ENCODE measurements at places on chromosomes 13 and 19.

GRCh38 chr13:98353750-98354149, 176.7 kb upstream of the RNF113B start:
- no peak for DNase-seq

DNA sequence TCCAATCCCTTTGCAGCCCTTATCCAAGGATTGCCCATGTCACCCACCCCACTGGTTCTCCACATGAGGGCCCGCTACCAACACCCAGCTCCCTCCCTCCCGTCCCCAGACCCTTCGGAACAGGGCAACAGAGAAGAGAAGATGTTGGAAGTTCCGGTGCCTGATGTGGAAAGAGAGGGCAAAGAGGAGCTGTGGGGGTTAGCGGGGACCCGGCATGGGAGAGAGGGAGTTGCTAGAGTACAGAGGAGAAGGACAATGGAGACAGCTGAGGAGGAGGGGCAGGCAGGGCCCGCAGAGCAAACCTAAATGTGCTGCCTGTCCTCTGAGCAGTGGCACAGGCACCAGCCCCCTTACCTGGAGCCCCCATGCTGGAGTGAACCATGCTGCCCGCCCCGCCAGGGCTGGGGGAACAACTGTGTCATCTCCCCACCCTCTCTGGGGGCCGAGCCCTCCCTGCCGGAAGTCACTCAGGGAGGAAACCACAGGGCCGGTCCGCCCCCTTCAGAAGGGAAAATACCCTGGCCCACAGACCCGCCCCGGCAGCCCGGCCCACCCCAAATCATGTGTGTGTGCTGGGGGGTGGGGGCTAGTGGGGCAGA, at the start of gene POU2F2:
Gene POU2F2, minus strand, starts transcription at position 417 of the 599 bp plus-strand sequence. Its CDS starts 35 bp downstream, at position 382.
- peak; percentile 87 for DNase-seq

- no peak for DNase-seq
These were observed 2.8 kb upstream of the TNFSF9 start for GRCh38 chr19:6527893-6528543.

GRCh38 chr13:114119196-114119595, 13.2 kb downstream of the RASA3 start:
- no peak for DNase-seq

DNA sequence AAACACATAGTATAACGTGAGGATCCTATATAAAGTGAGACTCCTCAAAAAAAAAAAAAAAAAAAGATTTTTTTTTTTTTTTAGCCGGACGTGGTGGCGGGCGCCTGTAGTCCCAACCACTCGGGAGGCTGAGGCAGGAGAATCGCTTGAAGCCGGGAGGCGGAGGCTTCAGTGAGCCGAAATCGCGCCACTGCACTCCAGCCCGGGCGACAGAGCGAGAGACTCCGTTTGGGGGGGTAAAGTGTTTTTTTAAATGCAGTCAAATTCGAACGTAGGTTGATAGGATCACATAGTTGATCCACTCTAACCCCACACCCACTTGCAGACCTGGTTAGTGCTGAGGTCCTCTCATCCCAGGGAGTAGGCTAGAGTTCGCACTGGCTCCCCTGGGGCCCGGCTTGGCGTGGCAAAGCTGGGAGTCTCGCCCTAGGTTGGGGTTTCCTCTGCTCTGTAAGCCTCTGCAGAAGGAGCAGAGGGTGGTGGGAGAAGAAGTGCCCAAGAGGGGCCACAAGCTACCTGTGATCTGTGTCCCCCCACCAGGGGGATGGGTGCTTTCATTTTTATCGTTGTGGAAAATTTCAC, 6.5 kb downstream of the RNF225 start:
- DNase-seq, result no peak

DNA sequence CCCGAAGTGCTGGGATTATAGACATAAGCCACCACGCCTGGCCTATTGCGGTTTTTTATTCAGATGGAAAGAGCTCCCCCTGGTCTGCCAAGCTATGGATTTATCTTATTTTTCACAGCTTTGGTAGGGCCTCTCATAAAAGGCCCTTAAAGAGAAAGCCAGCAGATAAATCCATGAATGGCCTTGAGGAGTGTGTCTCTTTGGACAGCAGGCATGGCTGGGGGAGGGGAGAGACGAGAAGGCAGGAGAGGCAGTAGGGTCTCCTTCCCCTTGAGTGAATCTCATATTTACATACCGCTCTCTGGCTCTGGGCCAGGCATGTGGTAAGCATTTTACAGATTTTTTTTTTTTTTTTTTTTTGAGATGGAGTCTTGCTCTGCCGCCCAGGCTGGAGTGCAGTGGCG, 25.2 kb downstream of the MARK4 start:
- DNase-seq, result no peak

- DNase-seq, result no peak
These were observed 329.9 kb downstream of the FOXO1 start for GRCh38 chr13:40336228-40337221.

GRCh38 chr19:18046059-18046718, 38.2 kb downstream of the ARRDC2 start:
- DNase-seq, result no peak

DNA sequence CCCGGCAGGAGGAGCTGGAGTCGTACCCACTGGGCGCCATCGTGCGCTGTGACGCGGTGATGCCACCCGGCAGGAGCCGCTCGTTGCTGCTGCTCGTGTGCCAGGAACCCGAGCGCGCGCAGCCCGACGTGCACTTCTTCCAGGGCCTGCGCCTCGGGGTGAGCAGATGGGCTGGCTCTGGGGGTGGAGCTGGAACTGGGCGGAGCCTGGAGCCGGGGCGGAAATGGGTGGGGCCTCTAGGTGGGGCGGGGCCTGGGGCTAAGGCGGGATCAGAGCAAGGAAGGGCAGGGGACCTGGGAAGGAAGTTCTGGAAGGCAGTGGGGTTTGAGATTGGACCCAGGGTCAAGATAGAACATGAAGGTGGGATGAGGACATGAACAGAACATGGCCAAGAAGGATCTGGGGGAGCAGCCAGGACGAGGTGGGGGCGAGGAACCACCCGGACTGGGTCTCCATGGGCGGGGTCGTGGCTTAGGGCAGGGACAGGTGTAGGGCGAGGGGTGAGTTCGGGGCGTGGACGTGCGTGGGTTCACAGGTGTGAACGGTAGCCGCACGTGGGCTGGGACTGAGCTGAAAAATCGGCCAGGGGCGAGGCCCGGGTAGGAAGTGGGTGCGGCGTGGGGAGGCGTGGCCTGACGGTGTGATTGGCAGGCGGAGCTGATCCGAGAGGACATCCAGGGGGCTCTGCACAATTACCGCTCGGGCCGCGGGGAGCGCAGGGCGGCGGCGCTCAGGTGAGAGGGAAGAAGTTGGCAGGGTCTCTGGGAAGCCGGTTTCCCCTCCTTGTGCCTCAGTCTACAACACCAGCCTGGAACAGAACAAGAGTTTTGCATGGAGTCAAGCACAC, 4.7 kb downstream of the EPS8L1 start:
- DNase-seq, result peak; percentile 38

GRCh38 chr13:59337070-59337469, 826.7 kb downstream of the DIAPH3 start:
- DNase-seq, result no peak

GRCh38 chr19:29539131-29539530, 13.3 kb downstream of the VSTM2B start:
- no peak for DNase-seq

DNA sequence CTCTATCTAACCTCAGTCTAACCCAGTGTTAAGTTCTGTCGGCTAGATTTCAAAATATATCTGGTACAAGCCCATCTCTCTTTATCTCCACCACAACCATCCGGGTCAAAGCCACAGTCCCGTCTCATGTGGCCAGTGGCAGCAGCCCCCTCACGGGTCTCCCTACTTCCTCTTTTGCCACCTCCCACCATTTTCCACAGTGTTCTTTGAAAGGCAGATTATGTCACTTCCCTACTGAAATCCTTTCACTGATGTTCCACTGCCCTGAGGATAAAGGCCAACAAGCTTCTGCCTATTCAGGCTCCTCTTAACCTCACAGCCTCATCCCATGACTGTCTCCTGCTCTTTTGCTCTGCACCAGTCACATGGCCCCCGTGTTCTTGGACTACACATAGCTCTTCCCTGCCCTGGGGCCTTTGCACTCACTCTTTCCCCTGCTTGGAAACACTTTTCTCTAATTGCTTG, 117.2 kb downstream of the UBL3 start:
- no peak for DNase-seq

GRCh38 chr13:48151363-48152161, 56.7 kb upstream of the MED4 start:
- no peak for DNase-seq
